ENCODE measurements at places on chromosomes 5 and 9. TPM values are rescaled to one million over a fixed set of nuclear protein-coding genes. Genes with fewer than 3 reads are reported as not detected.

GRCh38 chr5:59745415-59745863 is 148.1 kb downstream of the PDE4D start:
- no peak overlapping the region for H3K4me3 ChIP-seq
- no peaks in the 10 kb centered on the region for H3K4me1 ChIP-seq
- H3K27ac ChIP-seq = no peak overlapping the region
- H3K36me3 ChIP-seq = no peaks in the 10 kb centered on the region
- no peak for DNase-seq

GRCh38 chr5:161535762-161536161 is 10.8 kb downstream of the GABRB2 start:
- no peak for DNase-seq
- H3K4me3 ChIP-seq = no peak overlapping the region
- no peaks in the 10 kb centered on the region for H3K4me1 ChIP-seq
- no peaks in the 10 kb centered on the region for H3K36me3 ChIP-seq
- H3K27me3 ChIP-seq = no peaks in the 10 kb centered on the region

GRCh38 chr5:56827049-56827448 is 11.7 kb downstream of the MAP3K1 start:
- no peak for DNase-seq
- H3K27ac ChIP-seq = no peak overlapping the region
- H3K4me3 ChIP-seq = no peak overlapping the region
- H3K36me3 ChIP-seq = no peaks in the 10 kb centered on the region
- H3K27me3 ChIP-seq = no peaks in the 10 kb centered on the region

DNA sequence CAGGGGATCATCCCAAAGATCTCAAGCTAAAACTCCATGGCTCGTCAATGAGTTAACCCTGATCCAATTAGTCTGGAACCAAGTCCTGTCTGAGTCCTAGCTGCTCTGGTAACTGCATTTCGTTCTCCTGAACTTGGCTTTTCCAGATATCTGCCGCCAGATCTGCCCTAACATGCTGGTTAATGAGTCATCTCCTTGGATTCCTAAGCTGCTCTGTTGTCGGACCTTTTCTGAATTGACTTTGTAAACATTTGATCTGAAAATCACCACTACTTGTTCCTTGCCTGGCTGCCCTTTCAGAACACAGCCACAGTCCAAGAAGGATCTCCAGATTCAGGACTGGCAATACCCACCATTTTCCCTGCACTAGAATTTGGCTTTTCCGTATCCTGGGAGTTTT is 473.0 kb downstream of the ZSWIM6 start:
- H3K36me3 ChIP-seq = no peaks in the 10 kb centered on the region
- no peaks in the 10 kb centered on the region for H3K27me3 ChIP-seq
- no peak overlapping the region for H3K27ac ChIP-seq
- no peak overlapping the region for H3K4me3 ChIP-seq
- no peaks in the 10 kb centered on the region for H3K4me1 ChIP-seq

- H3K4me3 ChIP-seq = no peak overlapping the region
- no peaks in the 10 kb centered on the region for H3K27me3 ChIP-seq
- H3K27ac ChIP-seq = no peak overlapping the region
- no peak for DNase-seq
Observed at GRCh38 chr9:27176971-27177370, 67.9 kb downstream of the TEK start.

GRCh38 chr5:143279698-143280097 is 123.8 kb downstream of the NR3C1 start:
- H3K4me3 ChIP-seq = no peak overlapping the region
- H3K36me3 ChIP-seq = peaks cover 7% of the 10 kb centered on the region
- no peak for DNase-seq
- no peaks in the 10 kb centered on the region for H3K27me3 ChIP-seq

DNA sequence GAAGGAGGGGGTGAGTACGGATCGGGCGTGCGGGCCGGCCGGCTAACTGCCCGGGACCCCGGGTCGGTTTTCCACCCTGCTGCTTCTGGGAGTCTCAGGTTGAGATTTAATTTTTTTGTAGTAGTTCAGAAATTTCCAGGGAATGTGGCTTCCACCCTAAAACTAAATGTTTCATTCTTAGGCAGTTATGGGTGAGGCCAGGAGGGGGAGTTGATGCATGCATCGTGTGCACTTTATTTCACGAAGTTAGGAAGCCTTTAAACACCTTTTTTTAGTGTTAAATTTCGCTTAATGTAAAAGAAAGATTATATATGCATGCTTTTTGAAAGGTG is 905 bp downstream of the CDK9 start:
- H3K27ac ChIP-seq = peak overlapping the region; percentile 92
- H3K27me3 ChIP-seq = peaks cover 28% of the 10 kb centered on the region
- H3K36me3 ChIP-seq = peaks cover 6% of the 10 kb centered on the region

DNA sequence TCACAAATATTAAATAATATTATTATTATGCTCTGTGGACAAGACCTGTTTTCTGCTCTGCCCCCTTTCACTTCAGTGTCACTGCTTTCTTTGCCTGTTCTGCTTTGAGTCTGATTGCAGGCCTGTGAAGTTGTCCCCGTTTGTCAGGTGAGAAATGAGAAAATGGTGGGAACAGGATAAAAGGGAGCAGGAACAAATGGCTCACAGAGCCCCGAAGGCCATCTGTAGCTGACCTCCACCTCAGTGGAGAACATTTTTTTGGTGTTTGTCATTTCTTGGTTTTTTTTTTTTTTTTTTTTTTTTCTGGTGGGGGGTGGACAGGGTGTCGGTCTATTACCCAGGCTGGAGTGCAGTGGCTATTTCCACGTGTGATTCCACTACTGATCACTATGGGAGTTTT is 13.2 kb upstream of the S100Z start:
- H3K4me1 ChIP-seq = no peaks in the 10 kb centered on the region
- DNase-seq = no peak
- no peaks in the 10 kb centered on the region for H3K27me3 ChIP-seq
- H3K4me3 ChIP-seq = no peak overlapping the region

- no peak for DNase-seq
- H3K4me1 ChIP-seq = no peaks in the 10 kb centered on the region
- H3K4me3 ChIP-seq = no peak overlapping the region
Observed at GRCh38 chr9:135296735-135297455, 182.7 kb upstream of the PPP1R26 start.

- H3K27me3 ChIP-seq = peaks cover 9% of the 10 kb centered on the region
- no peaks in the 10 kb centered on the region for H3K36me3 ChIP-seq
- peaks cover 49% of the 10 kb centered on the region for H3K4me1 ChIP-seq
- DNase-seq = peak; percentile 71
Observed at GRCh38 chr5:112923148-112923917, 1.3 kb upstream of the REEP5 start.

DNA sequence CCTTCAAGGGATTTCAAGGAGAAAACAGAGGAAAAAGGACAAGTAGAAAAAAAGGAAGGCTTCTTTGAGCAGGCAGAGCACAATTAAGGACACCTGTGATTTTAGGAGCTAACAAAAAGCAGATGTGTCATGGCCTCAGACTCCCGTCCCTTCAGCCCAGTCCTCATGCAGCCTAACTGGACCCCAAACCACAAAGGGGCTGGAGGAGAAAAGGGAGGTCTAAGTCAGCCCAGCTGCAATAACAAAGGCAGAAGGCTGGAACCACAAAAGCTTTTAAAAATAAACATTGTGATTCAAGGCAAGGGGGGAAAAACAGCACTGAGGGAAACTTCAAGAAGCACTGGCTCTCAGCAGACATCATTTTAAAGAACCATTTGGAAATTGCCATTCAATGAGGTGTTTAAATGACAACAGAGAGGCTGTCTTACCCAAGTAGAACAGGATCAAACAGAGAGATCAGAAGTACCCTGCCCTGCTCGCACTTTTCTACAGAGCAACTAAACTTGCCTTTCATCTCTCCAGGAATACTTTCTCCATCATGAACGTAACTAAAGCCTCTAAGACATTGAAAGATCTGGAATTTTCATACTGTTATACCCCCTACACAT is 89.3 kb downstream of the SEMA5A start:
- no peak overlapping the region for H3K4me3 ChIP-seq
- no peak overlapping the region for H3K27ac ChIP-seq
- DNase-seq = no peak
- no peaks in the 10 kb centered on the region for H3K4me1 ChIP-seq

- H3K27ac ChIP-seq = no peak overlapping the region
- H3K4me3 ChIP-seq = no peak overlapping the region
- H3K36me3 ChIP-seq = no peaks in the 10 kb centered on the region
- H3K27me3 ChIP-seq = no peaks in the 10 kb centered on the region
Observed at GRCh38 chr5:93304456-93305250, 276.4 kb downstream of the NR2F1-AS1 start.

- no peaks in the 10 kb centered on the region for H3K4me1 ChIP-seq
- no peak overlapping the region for H3K4me3 ChIP-seq
- no peak for DNase-seq
- peaks cover 8% of the 10 kb centered on the region for H3K27me3 ChIP-seq
- no peak overlapping the region for H3K27ac ChIP-seq
Observed at GRCh38 chr5:130875656-130876055, 289.4 kb downstream of the HINT1 start.

The PROB1 gene
- polyA plus RNA-seq = 1.4 TPM

The CORO2A gene
- polyA plus RNA-seq = 1.6 TPM

The CDC20B gene
- polyA plus RNA-seq = not detected

The PCDHGB1 gene
- not detected for polyA plus RNA-seq

The GFI1B gene
- polyA plus RNA-seq = 1.8 TPM

The TRPM6 gene
- not detected for polyA plus RNA-seq

The PFN3 gene
- polyA plus RNA-seq = not detected

The KLHL3 gene
- 3.4 TPM for polyA plus RNA-seq

The KIF12 gene
- not detected for polyA plus RNA-seq

The CCDC180 gene
- not detected for polyA plus RNA-seq

The LCN12 gene
- not detected for polyA plus RNA-seq

The CMYA5 gene
- polyA plus RNA-seq = not detected

Data from immature natural killer cell (primary cell).